ENCODE measurements at places on chromosomes 5 and 9.
A peak's percentile ranks its signal among the peaks of the same experiment; 100 is the strongest.

DNA sequence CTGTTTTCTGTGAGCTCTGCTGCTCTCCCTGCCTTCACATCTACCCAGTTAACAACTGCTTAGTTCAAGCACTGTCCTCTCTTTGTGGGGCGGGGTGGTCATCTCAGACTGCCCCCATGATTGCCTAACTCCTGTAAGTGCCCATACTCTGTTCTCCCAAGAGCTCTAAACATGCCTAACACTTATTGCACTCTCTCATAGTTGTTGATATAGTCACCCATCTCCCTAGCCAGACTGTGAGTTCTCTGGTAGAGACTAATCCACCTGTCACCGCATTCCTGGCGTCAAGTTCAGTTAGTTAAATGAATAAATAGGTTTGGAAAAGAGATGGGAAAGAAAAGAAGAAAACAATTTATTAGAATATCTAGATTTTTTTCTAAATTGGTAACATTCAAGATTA is 18.3 kb upstream of the MUSK start:
- no peak for DNase-seq

- DNase-seq: peak; percentile 49
These were observed 275.2 kb upstream of the DMAC1 start for GRCh38 chr9:8074713-8075286.

DNA sequence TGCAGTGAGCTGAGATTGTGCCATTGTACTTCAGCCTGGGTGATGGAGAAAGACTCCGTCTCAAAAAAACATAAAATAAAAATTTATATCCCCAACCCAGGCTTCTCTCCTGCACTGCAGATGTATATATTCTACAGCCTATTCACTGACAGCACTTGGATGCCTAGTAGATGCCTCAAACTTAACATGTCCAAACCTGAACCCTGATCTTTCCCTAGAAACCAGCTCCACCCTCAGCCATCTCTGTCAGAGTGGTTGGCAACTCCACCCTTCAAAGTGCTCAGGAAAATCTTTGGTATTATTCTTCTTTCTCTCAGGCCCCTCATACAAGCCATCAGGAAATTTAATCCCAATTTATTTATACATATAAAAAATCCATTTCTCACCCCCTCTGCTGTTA is 36.9 kb upstream of the TXN start:
- DNase-seq: no peak

DNA sequence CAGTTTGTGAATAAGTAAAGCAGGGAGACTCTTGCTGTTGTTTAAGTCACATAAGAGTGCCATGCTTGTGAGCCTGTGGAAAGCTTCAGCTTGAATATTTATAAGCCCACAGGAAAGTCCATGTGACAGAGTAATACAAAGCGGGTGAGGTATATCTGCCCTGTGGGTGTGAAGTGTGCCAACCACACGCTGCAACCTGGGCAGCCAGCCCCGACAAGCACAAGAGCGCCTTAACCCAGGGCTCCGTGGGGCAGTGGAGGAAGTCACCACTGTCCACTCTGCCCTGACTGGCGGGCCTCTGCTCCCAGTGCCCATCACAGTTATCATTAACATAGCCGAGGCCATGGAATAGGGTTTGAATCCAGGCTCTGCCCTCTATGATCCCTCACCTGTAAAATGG is 132.2 kb downstream of the SCAMP1 start:
- DNase-seq: no peak

- DNase-seq: no peak
These were observed at the start of gene SPINK6 for GRCh38 chr5:148202531-148203203. SPINK6 (plus strand) TSS chr5:148203042; CDS start chr5:148203097, 55 bp downstream.

DNA sequence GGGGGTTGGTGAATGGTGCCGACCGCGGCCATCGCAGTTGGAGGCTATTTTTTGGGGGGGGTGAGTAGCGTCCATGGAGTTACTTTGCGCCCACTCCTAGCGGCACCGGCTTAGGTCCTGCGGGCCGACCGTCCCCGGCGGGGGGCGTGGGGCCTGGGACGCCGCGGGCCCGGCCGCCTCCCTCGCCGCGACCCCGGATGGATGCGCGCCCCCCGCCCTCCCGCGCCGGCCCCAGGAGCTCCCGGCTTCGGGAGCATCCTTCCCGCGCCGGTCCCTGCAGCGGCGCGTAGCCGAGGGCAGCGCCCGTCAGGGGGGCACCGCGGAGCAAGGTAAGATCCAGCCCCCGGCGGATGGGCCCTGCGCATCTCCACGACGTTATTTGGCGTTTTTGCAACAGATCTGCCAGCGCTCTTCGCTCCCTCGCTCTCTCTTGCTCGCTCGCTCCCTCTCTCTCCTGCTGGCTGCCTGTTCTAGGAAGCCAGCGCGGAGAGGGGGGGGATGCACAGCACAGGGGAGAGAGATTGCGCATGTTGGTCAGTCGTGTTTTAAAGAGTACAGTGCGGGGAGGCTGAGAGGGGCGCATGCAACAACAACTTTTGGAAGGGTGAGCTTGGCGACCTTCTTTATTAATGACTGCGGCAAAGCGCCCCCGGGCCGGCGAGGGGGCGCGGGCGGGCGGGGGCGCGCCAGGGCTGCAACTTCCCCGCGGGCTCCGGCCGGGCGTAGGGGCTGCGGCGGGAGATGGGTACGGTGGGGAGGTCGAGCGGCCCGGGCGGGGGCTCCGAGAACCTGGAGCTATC is 413 bp downstream of the JADE2 start:
- DNase-seq: peak; percentile 52

- peak; percentile 64 for DNase-seq
These were observed 14.5 kb downstream of the SLC6A18 start for GRCh38 chr5:1239505-1240251.

GRCh38 chr9:1273859-1274258 is 223.7 kb downstream of the DMRT2 start:
- DNase-seq: peak; percentile 48

GRCh38 chr9:100211476-100211875 is 112.4 kb downstream of the INVS start:
- no peak for DNase-seq

- no peak for DNase-seq
These were observed 169.1 kb downstream of the CSNK1G3 start for GRCh38 chr5:123681061-123681460.

- no peak for DNase-seq
These were observed 266.6 kb downstream of the SMARCA2 start for GRCh38 chr9:2281803-2282185.

GRCh38 chr5:90855296-90856010 is 296.9 kb downstream of the ADGRV1 start:
- DNase-seq: no peak

GRCh38 chr5:98772415-98773213 is 849 bp upstream of the RGMB start:
- DNase-seq: no peak

GRCh38 chr5:79990598-79991507 is at the start of gene MTX3:
MTX3 (minus strand) TSS chr5:79991262; CDS start chr5:79991238, 24 bp downstream.
- DNase-seq: peak; percentile 40

DNA sequence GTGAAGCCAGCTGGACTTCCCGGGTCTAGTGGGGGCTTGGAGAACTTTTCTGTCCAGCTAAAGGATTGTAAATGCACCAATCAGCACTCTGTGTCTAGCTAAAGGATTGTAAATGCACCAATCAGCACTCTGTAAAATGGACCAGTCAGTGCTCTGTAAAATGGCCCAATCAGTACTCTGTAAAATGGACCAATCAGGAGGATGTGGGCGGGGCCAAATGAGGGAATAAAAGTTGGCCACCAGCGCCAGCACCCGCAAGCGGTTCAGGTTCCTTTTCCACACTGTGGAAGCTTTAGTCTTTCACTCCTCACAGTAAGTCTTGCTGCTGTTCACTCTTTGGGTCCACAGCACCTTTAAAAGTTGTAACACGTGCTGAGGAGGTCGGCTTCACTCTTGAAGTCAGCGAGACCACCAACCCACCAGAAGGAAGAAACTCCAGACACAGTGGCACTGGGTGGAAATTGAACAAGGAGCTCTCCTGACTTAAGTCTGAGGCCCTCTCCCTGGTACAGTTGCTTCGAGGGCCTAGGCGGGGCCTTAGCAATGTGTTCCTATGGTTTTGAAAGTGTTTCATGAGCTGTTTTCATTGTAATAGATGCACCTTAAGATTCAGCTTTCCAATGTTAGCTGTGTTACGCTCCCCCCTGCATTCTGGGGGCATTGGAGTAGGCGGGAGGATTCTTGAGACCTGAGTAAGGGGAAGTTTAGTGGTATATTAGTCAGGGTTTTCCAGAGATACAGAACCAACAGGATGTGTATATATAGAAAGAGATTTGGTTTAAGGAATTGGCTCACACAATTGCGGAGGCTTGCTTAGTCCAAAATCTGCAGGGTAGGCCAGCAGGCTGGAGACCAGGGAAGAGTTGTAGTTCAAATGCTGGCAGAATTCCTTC is 21.5 kb upstream of the MYO10 start:
- DNase-seq: no peak

GRCh38 chr9:117487555-117488175 is 72.8 kb upstream of the ASTN2 start:
- peak; percentile 27 for DNase-seq

DNA sequence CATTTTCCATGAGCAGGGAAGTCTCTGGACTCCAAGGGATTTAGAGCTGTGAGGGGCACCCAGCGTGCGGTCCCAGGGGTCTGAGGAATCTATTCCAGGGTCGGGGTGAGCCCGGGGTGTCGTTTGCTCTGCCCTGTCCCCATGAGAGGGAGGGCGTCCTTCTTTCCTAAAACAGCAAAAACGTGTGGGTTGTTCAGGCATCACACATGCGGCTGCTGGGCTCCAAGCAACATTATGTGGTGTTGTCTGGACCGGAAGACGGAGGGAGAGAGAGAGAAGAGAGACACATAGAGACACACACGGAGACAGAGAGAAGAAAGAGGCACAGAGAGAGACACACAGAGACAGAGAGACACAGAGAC is 42.7 kb upstream of the COL5A1 start:
- DNase-seq: no peak
